ENCODE measurements at places on chromosomes 13 and 19.

- DNase-seq: no peak
Measured at GRCh38 chr19:434152-434960, 25.4 kb upstream of the C2CD4C start.

GRCh38 chr13:104422668-104423067 lies 1356.5 kb upstream of the SLC10A2 start:
- no peak for DNase-seq

DNA sequence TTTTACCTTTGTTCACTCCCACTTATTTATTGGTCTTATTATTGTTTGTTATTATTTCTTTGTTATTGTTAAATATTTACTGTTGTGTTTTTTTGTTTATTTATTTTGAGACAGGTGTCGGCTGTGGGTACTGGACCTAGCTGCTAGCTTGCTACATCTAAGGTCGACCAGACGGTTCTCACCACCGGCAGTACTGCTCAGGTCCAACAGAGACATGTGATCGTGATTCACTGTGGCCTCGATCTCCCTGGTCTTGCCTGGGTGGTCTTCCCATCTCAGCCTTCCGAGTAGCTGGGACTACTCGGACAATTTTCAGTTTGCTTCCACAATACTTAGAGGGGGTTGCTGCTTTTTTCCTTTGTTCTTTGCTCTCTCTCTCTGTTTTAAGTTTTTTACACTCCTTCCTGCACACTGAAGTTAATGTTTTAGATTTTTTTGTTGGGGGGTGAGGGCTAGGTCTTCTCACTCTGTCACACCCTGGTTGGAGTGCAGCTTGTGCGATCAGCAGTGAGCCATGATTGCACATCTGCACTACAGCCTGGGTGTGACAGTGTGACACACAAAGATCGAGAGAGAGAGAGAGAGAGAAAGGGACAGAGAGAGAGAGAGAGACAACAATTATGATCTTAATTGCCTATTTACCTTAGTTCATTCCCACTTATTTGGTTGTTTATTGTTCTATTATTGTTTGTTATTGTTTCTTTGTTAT lies 1432.4 kb downstream of the UQCRFS1 start:
- DNase-seq: no peak

GRCh38 chr13:77062097-77062496 lies 35.1 kb upstream of the FBXL3 start:
- no peak for DNase-seq

GRCh38 chr19:41877916-41878905 lies 1.1 kb downstream of the CD79A start:
- no peak for DNase-seq

GRCh38 chr19:47230054-47230920 lies 712 bp downstream of the BBC3 start:
- peak; percentile 86 for DNase-seq

DNA sequence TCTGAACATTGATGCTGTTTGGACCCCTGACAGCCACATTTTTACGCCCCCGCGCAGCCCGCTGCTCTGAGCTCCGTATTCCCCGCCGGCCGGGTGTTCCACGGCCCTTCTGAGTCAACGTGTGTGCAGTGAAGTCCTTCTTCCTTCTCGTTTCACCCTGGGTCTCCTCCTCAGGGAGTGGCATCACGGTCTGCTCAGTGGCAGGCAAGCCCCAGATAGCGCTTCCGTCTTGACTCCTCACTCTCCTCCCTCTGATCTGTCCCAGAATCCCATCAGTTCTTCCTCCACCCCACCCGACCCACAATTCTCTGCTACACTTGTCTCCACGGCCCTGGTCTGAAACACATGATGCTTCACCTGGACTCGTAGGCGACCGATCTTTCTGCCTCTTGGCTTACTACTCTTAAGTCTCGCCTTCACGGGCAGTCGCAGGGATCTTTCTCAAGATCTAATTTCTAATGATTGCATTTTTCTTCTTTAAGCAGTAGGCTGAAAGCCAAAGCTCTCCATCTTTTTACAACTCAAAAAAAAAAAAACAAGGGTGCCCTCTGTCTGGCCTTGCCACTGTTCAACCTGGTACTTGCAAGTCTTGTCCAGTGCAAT lies 33.9 kb downstream of the CCNE1 start:
- DNase-seq: no peak

DNA sequence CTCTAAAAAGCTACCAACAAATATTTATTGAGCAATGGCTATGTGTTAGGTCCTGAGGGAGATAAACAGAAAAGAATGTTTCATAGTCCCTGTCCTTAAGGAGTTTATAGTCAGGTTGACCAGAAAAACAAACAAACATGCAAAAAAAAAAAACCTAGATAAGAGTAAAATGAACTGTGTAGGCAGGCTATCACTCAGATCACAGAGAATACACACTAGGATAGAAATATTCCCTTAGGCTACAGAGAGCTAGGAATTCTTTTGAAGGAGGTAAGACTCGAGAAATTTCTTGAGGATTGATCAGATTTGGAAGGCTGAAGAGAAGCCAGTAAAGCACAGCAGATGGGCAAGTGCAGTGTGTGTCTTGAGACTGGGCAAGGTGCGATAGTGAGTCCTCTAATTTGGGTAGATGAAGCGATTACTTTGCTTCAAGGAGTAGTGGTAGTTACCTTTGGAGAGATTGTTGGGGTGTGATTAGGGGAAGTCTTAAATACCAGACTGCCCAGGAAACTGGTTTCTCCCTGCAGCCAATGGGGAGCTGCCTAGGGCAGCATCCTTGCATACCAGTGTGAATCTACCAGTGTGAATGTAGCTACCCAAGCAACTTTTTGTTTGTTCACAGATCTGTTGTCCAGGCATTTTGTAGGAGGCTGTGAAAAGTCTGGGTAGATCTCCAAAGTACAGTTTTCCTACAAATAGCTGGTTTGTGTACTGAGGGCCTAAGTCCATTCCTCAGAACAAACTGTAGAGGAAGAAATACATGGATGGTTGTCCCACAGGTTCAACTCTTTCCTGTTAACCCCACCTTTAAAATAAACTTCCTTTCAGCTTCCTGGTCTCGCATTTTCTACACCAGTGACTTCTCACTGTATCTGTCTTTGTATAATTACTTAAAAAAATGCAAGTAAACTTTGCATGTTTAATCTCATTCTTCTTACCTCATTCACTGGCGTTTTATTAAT lies 314.1 kb downstream of the KLF5 start:
- DNase-seq: no peak

DNA sequence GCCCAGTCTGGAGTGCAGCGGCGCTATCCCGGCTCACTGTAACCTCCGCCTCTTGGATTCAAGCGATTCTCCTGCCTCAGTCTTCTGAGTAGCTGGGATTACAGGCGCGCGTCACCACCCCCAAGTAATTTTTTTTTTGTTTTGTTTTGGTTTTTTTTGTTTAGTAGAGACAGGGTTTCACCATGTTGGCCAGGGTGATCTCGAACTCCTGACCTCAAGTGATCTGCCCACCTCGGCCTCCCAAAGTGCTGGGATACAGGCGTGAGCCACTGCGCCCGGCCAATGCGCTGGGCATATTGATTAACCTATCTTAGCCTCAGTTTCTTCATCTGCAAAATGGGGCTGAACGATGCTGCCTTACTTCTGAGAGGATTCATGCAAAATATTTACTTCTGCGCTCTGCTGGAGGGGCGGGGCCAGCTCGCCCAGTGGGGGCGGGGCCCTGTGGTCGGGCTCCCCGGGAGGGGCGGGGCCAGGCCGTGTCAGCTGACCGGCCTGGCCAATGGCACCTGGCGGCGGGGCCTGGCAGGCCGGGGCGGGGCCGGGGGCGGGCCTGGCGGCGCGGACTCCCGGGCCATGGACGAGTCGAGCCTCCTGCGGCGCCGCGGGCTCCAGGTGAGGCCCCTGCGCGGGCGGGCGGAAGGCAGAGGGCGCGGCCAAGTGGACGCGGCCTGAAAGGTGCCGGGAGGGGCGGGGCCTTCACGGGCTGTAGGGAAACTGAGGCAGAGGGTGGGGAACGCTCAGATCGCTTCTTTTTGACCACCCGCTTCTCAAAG lies at the start of gene MAST3:
Gene MAST3, plus strand, starts transcription at position 562 of the 776 bp plus-strand sequence. Its CDS starts 15 bp downstream, at position 577.
- DNase-seq: peak; percentile 95

GRCh38 chr19:41821003-41821735 lies 23.3 kb downstream of the LYPD4 start:
- peak; percentile 56 for DNase-seq

- DNase-seq: peak; percentile 69
Measured at GRCh38 chr19:2455851-2456570, 748 bp downstream of the LMNB2 start.

- DNase-seq: no peak
Measured at GRCh38 chr13:26616126-26616525, 58.6 kb downstream of the WASF3 start.

Measured in activated T-cell treated with anti-CD3 and anti-CD28 coated beads, Interleukin-2, amount 50 U/mL, for 24 hours (primary cell).